ENCODE measurements at places on chromosomes 7 and 10.

- DNase-seq: no peak
Observed at GRCh38 chr10:122864194-122864592, 15.2 kb downstream of the FAM24B start.

- no peak for DNase-seq
Observed at GRCh38 chr7:111224354-111225231, 133.7 kb downstream of the LRRN3 start.

DNA sequence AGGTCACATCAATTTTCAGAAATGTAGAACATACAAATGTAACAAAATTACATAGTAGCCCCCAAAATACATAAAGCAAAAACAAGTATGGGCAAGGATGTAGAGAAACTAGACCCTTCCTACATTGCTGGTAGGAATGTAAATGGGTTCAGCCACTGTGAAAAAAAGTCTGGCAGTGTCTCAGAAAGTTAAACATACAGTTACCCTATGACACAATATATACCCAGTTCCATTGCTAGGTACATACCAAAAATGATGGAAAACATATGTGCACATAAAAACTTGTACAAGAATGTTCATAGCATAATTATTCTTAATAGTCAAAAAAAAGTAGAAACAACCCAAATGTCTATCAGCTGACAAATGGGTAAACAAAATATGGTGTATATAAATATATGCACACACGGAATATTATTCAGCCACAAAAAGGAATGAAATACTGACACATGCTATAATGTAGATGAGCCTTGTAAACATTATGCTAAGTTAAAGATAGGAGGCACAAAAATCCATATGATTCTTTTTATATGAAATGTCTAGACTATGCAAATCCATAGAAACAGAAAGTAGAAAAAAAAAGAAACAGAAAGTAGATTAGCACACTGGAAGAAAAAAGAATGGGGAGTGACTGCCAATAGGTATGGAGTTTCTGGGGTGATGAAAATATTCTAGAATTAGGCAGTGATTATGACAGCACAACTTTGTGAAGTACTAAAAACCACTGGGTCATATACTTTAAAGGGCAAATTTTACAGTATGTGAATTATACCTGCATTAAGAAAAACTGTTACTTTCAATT, 13.5 kb downstream of the HERPUD2 start:
- no peak for DNase-seq

- DNase-seq: no peak
Observed at GRCh38 chr7:53602817-53603418, 567.5 kb downstream of the POM121L12 start.

- no peak for DNase-seq
Observed at GRCh38 chr7:5550831-5551230, 127.2 kb upstream of the TNRC18 start.

DNA sequence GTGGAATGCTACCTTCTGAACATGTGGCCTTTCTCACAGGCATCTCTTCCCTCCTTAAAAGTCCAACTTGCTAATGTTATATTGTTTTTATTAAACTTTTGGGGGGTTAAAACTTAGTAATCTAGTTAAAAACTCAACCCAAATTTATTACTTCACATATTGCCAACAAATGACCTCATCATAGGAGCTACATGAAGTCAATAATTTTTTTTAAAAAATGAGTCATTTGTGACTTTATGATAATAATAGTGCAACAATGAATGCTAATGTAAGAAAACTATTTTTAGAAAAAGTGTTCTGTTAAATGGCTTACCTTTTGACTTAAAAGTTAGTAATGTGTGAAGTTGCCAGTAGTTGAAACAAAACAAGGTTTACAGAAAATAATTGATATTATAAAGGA, 325.9 kb upstream of the FZD1 start:
- DNase-seq: no peak

DNA sequence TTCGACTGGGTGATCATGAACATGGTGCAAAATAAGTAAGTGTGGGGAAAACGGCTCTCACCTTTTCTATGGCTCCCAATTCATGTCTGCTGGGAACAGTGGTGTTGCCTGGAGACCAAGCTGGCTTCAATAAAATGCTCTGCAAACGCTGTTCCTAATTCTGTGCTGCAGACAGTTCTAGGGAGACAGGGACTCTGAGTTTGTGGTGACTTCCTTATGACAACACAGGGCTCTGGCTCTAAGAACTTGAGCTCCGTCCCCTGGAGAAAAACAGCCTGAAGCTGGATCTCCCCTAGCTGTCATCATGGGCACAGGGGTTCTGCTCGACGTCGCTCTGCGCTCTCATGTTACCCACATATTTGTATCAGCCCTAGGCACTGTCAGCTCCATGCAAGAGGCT, 61.0 kb upstream of the INSYN2A start:
- DNase-seq: no peak

DNA sequence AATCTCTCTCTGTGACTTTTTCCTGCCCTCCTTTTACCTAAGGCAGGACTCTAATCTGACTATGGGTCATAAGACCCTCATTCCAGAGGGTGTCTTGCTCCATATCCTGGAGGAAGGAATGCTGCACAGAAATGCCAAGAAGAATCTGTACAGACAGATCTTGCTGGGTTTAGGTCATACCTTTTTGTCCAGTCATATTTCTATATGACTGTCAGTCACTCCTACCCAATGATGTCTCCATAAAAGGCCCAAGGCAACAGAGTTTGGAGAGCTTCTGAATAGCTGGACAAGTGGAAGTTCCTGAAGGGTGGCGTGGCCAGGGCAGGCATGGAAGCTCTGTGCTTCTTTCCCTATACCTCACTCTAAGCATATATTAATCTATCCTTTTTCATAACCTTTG, 47.5 kb downstream of the FEZF1 start:
- no peak for DNase-seq

DNA sequence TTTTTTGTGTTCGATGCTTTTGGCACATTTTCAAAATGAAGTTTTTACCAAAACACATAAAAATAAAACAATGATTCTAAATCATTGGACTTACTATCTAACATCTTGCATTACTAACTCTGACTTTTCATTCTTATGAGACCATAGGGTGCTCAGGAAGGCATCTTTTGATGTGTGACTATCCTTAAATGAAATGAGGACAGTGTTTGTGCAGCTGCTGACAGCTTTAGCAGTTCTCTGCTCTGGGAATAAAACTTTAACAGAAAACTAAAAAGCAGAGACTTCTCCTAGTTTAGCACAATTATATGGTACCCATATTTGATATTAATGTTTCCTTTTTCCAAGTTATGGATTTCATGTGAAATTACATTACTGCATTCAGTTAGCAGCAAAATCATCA, 471.6 kb downstream of the ARL4A start:
- no peak for DNase-seq

- DNase-seq: no peak
Observed at GRCh38 chr7:47007471-47007870, 574.4 kb downstream of the TNS3 start.

DNA sequence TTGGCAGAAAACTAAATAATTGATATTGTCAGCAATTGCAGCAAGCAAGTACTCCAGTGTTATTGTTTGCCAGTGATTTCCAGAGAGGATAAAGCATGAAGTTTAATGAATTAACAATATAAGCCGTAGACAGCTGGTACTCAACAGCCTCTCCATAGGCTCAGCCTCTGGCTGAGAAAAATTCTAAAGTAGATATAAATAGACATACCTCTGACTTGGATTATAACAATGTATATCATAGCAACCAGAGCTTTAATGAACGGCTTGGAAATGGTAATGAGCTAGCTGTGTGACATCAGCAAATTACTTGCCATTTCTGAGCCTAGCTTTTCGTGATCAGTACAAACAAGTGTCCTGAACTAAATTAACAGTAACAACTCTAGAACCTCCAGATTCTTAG, 1055.4 kb upstream of the AUTS2 start:
- no peak for DNase-seq

DNA sequence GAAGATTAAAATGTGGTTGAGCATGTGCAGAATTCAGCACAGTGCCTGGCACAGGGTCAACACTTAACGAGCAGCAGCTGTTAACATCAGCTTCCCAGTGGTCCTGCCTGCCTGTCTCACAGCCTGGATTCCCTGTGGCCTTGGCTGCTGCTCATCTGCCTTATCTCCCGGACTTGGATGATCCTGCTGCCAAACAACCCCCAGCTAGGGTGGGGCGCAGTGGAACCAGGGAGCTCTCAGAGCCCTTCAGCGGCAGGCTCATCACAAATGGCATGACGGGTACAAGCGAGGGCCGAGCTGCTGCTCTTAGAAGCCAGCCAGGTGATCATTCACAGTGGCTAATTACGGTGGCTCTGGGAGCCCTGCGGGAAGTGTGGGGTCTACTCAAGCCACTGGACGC, 13.0 kb upstream of the SMARCD3 start:
- no peak for DNase-seq

GRCh38 chr7:1127001-1127400, 33.0 kb downstream of the ZFAND2A start:
- DNase-seq: no peak
